ENCODE measurements at places on chromosomes 11 and 22. TPM values are rescaled to one million over a fixed set of nuclear protein-coding genes. Genes with fewer than 3 reads are reported as not detected.

The MFRP gene
- not detected for total RNA-seq

DNA sequence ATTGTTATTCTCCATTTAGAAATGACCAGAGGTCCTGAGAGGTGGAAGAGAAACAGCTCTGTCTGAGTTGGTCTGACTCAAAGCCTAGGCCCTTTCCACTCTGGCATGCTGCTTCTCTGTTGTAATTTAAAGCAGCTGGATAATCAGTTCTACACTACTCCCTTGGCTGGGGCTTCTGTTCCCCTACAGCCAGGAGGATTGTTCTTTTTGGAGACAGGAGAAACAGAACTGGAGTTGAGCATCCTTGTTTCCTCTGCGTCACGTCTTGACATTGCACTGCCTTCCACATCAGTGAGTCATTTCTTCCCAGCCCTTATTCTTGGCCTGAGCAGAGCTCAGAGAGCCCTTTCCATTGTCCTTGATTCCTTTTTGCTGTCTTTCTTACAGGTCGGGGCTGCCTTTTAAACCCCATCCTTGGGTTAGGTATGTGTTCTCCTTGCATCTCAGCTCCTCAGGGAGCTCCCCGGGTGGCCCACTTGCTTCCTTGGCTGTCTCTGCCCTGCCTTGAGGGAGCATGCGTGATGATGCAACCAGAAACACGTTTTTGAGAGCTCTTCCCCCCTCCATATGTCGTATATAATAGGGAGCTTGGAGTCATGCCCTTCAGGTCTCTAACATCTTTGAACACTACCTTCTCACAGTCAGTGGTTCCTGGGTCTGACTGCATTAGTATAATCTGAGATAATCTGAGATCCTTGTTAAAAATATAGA lies 35.7 kb downstream of the CYB5R2 start:
- no peaks in the 10 kb centered on the region for H3K27me3 ChIP-seq
- H3K4me1 ChIP-seq = no peaks in the 10 kb centered on the region
- H3K36me3 ChIP-seq = peaks cover 68% of the 10 kb centered on the region
- no peak overlapping the region for H3K4me3 ChIP-seq

The GLYATL1 gene
- total RNA-seq = 0.33 TPM

GRCh38 chr11:88421530-88421929 lies 84.0 kb upstream of the CTSC start:
- peaks cover 45% of the 10 kb centered on the region for H3K4me1 ChIP-seq
- H3K27ac ChIP-seq = peak overlapping the region; percentile 63
- no peak overlapping the region for H3K4me3 ChIP-seq
- no peaks in the 10 kb centered on the region for H3K36me3 ChIP-seq
- H3K27me3 ChIP-seq = no peaks in the 10 kb centered on the region

- no peak overlapping the region for H3K27ac ChIP-seq
- no peaks in the 10 kb centered on the region for H3K27me3 ChIP-seq
- no peak overlapping the region for H3K4me3 ChIP-seq
- H3K4me1 ChIP-seq = peaks cover 16% of the 10 kb centered on the region
- no peak for DNase-seq
Measured at GRCh38 chr22:45771711-45772110, 100.1 kb downstream of the ATXN10 start.

GRCh38 chr11:96272529-96273222 lies 70.3 kb downstream of the MAML2 start:
- peak overlapping the region; percentile 49 for H3K4me3 ChIP-seq
- H3K27ac ChIP-seq = peak overlapping the region; percentile 97
- DNase-seq = no peak
- peaks cover 39% of the 10 kb centered on the region for H3K4me1 ChIP-seq
